Fibroblast of mammary gland (primary cell): ENCODE measurements at places on chromosomes 6 and 20.

- DNase-seq: no peak
These were observed 839 bp upstream of the HRH3 start for GRCh38 chr20:62220666-62221568.

DNA sequence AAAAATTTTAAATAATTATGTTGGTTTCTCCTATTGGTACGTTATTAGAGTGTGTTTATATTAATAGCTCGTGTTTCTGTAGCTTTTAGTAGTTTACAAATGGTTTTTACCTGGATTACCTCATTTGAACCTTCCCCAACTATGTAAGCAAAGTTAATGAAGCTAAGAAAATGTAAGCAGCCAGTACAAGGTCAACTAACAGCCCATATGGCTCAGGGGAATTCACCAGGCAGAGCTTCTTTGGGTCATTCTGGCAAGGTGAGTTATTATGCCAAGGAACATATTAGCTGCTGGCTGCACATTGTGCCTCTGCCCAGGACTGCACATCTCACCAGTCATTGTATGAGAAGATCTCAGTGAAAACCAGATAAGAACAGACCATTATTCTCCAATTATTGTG is 27.0 kb upstream of the MARCKS start:
- DNase-seq: no peak

DNA sequence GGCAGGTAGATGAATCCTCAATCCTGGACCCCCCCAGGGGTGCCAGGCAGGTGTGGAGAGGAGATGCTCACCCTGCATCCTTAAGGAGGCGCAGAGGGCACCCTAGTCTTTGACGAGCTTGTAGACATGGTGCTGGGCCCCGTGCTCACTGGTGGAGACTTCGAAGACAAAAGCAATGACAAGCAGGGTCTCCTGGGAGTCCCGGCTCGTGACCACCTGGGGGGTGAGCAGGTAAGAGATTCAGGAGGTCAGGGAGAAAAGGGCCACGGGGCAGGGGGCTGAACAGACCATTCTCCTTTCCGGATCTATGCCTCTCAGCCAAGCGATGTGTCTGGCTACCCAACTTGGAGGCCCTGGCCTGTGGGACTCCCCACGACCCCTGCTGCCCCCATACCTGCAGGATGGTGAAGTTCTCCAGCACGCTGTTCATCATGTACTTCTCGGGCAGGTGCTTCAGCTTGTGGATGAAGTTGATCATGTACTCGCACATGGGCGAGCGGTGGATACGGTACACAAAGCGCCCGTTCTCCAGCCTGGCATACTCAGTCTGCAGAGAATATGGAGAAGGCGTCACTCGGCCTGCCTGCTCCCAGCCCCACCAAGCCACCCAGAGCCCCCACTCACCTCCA is 6.9 kb downstream of the RPL10A start:
- no peak for DNase-seq

DNA sequence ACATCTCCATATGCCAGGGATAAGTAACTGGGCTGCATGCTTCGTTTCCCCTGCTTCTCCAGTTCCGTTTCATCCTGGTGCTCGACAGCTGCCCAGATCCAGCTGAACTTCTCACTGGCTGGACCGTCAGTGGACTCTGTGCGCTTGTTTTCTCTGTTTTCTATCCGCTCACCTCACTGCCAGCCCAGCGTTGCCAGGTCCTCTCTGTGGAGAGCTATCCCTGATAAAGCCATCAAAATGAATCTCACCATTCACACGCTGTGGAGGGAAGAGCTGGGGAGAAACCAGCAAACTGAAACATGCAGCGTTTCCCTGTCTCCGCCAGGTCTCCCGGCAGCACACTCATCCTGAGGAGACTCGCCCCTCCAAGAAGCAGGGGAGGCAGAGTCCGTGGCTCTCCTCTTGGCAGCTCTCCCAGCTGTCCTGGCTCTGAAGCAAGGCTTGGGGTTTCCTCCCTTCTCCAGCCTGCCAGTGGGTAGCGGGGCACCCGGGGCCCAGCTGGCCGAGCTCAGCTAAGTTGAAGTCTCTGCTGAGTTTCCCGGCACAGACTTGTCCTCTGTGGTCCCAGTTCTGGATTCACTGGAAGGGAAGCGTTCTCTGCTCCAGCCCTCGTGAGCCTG is 160.9 kb downstream of the DTNBP1 start:
- peak; percentile 60 for DNase-seq

DNA sequence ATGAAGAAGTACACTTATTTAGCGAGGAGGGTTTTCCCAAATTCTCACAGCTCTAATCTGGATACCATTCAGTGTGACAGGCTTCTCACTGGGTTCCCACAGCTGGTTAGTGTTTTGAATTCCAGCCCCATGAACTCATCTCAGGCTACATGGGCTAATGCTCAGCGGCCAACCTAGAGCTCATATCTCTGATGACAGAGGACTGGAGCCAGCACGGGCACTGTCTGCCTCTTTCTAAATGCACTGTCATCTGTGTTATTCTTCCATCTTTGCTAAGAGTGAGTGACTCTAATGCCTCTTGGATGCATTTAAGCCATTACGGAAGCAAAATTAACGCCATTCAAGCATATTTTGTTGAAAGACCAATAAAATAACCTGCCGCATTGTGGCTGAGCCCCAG is 308.9 kb upstream of the JAG1 start:
- peak; percentile 61 for DNase-seq

- no peak for DNase-seq
These were observed 15.9 kb upstream of the GGTLC1 start for GRCh38 chr20:24004471-24004870.

GRCh38 chr6:148258868-148259267 is 83.8 kb upstream of the SASH1 start:
- DNase-seq: no peak

DNA sequence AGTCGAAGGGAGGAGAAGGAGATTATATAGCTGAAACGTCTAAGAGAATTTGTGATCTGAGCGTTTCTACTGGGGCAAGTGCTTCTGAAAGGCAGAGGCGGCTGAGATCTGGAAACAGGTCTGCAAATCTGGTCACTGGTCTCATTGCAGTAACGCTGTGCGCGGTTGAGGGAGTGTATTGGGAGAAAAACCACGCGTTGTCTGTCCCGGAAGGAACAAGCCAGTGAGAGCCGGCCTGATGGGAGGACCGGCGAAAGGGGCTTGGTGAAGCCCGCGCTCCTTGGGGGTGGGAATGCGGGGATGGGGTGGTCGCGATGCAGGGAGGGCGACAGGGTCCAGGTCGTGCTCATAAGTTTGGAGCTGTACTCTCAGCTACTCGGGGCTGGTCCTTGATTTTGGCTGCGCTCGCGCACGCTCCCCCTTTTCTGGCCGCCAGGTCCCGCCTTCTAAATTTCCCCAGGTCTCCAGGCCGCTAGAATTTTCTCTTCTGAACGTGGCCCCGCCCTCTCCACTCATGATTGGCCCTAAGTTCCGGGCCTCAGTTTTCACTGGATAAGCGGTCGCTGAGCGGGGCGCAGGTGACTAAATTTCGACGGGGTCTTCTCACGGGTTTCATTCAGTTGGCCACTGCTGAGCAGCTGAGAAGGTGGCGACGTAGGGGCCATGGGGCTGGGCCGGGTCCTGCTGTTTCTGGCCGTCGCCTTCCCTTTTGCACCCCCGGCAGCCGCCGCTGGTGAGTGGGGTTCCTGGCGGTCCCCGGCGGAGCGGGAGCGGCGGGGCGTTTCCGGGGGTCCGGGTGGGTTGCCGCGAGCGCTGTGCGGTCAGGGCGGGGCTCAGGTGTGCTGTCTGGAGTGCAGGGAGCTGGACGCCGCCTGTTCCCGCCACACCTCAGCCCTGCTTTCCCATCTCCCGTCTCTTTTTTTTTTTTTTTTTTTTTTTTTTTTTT is at the start of gene MICB:
Gene MICB (plus strand): TSS at position 615 of the 946 bp plus-strand sequence. CDS start 49 bp downstream, at position 664.
- peak; percentile 66 for DNase-seq

GRCh38 chr6:88574031-88574430 is 389.4 kb downstream of the RNGTT start:
- DNase-seq: no peak

GRCh38 chr6:27882624-27883023 is 29.6 kb downstream of the OR2B2 start:
- DNase-seq: no peak

- DNase-seq: no peak
These were observed 162.9 kb downstream of the QKI start for GRCh38 chr6:163577404-163577803.

GRCh38 chr6:168198302-168199180 is 119.5 kb upstream of the FRMD1 start:
- DNase-seq: no peak

DNA sequence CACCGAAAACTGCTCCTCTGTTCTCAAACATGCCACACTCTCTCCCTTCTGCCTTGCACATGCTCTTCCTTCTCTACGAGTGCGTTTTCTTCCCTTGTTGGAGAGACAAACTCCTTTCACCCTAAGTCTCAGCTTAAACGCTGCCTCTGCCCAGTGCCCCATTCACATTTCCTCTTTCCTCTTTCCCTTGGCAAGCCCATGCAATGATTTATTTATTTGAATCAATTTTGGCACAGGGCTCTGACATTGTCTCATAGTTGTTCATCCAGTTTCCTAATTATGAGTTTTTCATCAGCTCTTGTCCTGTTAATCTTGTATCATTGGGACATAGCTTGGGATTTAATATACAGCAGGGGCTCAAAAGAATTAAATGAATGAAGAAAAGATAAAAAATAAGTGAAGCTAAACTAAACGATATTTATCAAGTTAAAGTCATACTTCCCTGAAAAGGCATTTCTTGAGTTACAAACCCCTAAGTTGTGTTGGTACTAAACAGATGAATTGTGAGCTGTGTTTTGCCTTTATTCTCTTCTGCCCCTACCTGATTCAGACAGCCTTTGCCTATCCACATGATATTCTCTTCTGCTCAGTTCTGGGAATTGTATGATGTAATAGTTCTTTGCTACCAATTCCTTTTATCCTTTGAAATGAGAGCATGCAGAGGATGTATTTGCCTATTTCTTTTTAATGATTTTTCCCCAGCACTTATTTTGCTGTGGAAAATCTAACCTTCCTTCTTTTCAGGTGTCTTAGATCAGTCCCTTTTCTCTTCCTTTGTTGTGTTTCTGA is 704.4 kb downstream of the UTRN start:
- peak; percentile 28 for DNase-seq

- no peak for DNase-seq
These were observed 56.8 kb downstream of the LINC00237 start for GRCh38 chr20:21049305-21049828.

DNA sequence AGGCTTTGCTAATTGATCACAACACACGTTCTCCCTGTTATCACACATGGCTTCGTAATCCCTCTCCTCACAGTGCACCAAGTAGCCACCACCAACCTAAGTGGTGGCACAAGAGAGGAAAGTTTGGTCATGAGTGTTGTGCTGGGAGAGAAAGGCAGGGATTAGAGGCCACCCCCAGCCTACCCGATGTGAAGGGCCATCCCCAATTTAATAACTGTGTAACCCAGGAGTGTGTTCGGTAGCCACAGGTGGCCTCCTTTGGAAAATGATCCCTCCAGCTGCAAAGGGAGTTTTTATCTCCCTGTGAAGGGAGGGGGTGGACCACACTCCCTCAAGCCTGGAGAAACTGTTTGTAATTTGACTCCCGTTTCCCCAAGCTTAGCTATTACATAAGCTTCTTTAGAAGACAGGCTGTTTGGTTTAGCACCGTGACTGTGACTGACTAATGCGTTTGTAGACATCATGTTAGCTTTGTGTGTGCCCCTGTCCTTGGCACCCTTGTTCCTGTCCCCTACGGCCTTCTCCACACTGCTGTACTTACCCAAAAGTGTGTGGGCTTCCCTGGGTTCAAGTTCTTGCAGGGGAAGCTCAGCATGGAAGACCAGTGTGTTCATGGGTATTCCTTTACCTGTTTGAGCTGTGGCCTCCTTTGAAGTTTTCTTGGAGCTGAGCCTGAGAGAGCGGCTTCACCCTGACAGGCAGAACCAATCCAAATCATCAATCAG is 20.6 kb downstream of the PPP1R16B start:
- DNase-seq: peak; percentile 54

DNA sequence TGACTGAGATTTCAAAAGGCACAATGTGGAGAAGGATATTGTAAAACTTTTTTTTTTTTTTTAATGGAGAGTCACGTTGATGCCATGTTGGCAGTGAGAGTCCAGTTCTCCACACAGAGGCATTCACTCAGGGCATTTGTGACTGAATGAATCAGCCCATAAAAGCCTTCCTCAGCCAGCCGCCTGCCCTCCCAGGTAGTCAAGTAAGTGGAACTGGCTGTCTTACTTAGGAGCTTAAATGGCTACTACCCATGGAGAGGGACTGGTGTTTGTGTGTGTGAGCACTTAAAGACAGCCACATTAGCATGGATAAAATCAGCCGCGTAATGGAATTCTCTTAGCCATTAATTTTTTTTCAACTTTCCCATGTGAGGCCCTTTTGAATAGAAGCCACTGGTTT is 12.6 kb downstream of the AAR2 start:
- DNase-seq: no peak

- peak; percentile 82 for DNase-seq
These were observed 76.7 kb downstream of the PREP start for GRCh38 chr6:105326216-105326615.

GRCh38 chr6:69866770-69867638 is 648 bp downstream of the COL19A1 start:
- DNase-seq: peak; percentile 3

- no peak for DNase-seq
These were observed 46.0 kb upstream of the TAGAP start for GRCh38 chr6:159090530-159091480.

DNA sequence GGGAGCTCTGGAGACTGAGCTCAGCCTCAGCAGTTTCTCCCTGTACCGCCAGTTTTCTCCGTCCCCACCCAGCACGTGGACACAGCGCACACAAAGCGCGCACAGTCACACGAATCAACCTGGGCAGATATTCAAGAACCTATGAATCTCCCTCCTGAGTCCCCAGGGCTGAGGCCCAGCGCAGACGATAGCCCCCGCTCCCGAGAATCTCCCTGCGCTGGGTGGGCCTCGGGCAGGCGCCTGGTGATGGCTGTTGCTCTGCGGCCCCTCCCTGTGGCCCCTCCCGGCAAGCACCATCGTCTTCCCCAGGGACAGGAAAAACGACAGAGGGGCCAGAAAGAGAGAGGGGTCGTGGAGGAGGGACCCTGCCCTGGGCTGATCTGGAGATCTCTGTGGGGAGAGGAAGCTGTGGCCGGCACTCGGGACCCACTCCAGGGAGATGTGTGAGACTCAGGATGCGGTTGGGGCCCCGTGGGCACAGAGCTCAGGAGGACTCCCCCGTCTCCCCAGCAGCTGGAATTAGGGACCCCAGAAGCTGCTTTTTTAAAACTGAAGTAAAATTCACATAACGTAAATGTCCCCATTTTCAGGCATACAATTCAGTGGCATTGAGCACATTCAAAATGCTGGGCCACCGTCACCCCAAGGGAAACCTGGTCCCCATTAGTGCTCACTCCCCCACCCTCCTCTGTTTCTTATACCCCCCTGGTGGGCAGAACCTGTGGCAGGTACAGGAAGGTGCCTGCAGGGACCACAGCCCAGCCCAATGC is 330.8 kb downstream of the TAF4 start:
- DNase-seq: no peak

GRCh38 chr6:93177438-93177837 is 241.9 kb downstream of the EPHA7 start:
- no peak for DNase-seq

DNA sequence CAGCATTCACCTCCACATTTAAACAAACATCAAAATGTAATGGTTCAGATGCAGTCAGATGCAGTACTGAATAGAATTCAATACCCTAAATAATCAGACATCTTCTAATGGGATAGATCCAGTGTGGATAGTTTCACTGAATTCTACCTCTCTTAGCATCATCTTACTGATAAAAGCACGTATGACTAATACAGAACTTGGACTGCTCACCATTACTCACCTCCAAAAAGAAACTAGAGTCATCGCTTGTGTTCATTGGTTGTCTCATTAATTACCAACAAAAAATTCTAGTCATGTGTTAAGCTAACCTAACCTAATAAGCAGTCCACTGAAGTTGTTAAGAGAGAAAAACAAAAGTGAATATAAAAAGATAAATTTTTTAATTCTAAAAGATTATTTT is 165.9 kb upstream of the IRAK1BP1 start:
- DNase-seq: peak; percentile 84
